ENCODE measurements at places on chromosomes 3 and 15.
A peak's percentile ranks its signal among the peaks of the same experiment; 100 is the strongest.

DNA sequence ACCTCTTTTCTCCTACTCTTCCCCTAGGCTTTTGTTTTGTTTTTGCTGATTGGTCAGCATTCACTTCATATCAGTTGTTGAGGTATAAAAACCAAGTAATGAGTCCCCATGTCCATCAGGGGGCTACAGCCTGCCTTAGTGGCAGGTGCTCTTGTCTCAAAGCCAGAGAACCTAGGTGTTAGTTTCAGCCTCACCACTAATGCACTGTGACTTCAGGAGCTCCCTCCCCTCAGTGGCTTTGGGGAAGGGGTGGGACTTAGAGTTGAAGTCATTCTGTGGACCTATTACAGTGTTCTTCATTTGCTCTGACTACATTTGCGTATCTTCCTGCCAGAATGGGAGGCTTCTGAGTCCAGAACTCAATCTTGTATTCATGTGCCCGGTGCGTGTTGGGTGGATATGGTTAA lies 41.6 kb downstream of the NR2C2 start:
- no peak for DNase-seq

DNA sequence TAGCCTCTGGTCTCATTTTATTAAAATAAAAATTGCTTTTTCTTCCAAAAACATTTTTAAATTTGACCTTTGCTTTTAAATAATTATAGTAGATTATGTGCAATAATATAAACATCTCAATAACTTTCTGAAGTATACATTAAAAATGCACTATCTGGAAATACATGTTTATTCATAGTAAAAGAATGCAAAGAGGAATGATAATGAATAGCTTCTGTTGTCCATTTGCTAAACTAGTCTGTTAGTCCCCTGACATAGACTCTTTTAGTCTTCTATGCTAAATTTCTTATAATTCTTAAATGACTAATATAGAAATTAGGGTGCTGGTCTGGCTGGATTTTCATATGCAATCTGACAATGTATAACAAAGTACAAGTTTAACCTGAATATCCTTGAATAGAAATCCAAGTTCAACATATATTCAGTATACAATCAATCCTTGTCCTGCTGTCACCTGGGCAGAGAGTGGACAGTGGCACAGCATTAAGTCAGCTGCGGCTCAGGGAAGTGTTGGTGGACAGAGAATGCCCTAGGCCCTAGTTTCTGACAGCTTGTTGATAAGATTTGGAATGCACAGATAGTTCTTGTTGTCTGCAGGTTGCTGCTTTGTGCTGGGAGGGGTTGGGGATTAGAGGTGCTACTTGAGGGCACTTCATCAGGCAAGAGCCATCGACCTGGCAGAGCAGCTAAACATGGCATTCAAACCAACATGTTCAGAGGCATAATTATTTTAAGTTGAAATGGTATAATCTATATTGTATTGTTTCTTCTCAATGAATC lies 161.7 kb downstream of the MBNL1 start:
- no peak for DNase-seq

DNA sequence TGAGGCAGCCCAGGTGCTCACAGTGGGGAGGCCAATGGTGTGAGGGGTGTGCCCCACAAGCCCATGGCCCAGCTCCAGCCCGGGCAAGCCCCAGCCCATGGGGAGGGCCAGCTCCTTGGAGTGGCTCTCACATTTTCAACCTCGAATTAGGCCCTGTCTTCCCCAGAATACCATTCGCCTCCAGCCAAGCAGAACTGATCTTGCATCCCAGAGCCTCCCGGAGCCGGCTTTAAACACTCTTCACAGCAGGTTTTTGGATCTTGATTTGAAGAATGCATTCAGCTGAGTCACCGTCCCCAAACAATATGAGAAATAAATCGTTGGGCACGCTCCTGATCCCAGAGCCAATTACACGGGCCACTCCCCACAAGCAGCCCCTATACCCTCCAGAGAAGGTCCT lies 23.7 kb downstream of the TPRA1 start:
- no peak for DNase-seq

DNA sequence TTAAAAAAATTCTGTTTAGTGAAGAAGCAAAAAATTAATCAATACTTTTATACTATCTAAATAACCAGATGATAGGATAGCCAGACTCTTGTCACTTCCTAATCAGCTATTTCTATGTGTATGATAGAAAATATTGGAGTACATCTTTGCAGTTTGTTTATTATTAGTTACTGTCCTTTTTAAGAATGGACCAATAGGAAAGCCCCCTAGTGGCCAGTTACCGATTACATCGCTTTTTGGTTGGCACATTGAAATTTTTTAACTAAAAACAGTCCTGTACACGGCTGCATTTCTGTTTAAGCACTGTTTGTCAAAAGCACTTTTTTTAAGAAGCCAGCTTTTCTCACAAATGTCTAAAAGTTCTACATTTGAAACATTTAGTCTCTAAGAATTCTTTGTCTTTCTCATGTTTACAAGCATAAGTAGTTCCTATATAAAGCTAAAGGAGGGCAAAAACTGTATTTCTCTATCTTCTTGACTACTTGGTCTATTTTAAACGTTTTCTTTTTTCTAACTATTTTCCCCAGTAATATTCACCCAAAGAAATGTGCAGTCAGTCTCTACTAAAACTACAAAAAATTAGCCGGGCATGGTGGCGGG lies 253.2 kb upstream of the LRTM1 start:
- DNase-seq = no peak

DNA sequence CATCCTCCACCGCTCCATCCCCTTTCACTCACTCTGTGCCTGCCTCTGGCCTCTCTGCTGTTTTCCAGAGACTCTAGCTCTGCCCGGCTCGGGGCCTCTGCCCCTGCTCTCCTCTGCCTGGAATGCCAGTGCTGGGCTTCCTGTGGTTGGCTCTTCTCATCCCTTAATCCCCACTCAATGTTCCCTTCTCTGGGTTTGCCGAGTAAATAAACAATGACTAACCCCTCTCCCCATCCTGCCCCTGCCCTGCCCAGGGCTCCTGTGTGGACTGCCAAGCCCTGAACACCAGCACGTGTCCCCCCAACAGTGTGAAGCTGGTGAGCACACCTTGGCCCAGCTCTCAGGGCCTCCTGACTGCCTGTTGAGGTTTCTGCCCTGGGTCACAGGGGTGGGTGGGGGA lies 12.2 kb downstream of the STAB1 start:
- DNase-seq = no peak

DNA sequence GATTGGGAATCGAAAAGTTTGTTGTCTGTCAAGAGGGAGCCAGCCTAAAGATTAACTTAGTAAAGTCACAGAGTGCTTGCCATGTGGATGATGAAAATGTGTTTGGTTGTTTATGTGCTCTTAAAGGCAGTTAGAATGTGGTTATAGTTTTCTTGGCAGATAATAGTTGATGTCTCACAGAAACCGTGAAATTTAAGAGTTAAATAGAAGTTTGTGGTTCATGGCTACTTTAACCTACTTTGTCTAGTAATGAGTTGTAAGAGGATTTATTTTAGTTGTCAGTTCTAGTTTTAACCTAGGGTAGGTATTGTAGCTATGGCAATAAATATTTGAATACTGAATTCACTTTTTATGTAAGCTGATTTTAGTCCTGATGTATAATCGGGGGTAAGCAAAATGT lies 36.4 kb upstream of the EIF3J start:
- DNase-seq = no peak

GRCh38 chr3:42780892-42781700 lies 8.0 kb upstream of the CCDC13 start:
- peak; percentile 10 for DNase-seq

DNA sequence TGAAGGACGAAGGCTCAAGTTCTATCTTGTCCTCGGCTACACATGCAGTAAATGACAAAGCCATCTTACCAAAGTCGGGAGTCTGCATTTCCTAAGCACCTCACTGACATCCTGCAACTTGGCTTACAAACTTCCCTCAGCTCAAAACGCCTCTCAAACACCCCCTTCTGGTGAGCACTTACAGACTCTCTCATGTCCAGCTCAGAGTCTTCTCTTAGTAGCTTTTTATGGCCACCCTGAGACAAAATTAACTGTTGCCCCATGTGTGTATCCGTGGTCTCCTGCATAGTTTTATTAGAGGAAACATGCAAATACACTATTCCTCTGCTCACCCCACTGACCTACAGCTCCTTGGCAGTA lies 819.7 kb downstream of the FHIT start:
- DNase-seq = no peak

GRCh38 chr3:61092870-61093269 lies 158.4 kb downstream of the FHIT start:
- no peak for DNase-seq

GRCh38 chr3:10774129-10774670 lies 41.8 kb upstream of the SLC6A11 start:
- DNase-seq = no peak

DNA sequence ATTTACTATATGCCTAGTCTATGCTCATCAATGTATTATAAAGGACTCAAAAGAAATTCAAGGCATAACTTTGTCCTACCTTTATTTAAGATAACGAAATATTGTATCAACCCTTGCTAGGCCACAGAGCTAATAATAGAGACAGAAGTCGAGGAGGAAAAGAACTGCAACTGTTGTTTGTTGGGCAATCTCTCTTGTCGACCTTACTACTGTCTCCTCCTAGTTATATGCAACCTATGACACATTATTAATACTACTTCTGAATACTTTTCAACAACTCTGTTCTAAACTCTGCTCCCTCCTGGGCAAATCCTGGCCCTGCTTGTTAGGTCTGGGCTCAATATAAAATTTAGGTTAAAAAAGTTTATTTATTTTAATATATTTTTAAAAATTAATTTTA lies 24.6 kb downstream of the SPPL2A start:
- no peak for DNase-seq

DNA sequence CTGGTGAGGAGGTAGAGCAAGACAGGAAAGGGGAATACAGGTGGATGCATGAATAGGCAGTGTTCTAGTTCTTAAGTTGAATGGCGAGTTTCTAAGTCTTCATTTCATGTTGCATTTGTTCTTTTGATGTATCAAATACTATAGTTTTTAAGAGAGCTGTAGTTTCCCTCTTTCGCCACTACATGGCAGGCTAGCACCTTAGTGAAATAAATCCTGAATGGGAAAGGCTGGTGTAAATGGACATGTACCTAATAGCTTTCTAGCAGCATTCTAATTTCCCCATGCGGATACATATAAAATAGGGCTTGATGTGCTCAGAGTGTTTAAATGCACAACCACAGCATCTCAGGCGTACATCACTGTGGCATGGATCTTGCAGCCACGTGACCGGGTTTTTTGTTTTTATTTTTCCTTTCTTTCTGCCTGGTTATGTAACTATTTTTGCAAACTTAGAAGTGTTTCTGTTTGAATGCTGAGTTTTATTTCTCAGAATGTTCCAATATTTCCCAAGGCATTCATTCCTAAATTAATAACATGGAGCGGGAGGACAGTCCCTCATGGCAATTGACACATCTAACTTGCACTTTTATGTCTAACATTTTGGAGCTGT lies 23.5 kb upstream of the CLN6 start:
- peak; percentile 72 for DNase-seq

- no peak for DNase-seq
Observed at GRCh38 chr15:48866141-48866563, 11.8 kb upstream of the EID1 start.

DNA sequence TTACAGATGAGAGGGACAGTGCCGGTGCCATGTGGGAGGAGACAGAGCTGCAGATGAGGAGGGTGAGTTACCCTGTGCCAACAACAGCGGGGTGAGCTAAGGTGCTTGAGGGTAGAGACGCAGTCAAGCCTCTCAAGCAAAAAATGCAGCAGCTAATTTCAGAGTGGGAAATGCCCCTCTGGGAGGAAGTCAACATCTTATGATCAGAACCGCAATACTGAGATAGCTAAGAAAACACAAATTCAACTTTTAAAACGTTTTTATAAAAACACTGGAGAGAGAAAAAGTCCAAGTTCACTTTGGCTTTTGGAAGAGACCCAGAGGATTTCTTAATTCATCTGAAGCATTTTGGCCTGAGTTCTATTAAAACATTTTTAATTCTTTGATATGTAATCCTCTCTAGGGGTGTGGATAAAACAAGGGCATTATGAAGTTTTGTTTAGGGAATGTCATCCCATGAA lies 319.2 kb downstream of the SLC9A9 start:
- no peak for DNase-seq

GRCh38 chr3:172138792-172139507 lies 99.6 kb downstream of the FNDC3B start:
- DNase-seq = peak; percentile 7

DNA sequence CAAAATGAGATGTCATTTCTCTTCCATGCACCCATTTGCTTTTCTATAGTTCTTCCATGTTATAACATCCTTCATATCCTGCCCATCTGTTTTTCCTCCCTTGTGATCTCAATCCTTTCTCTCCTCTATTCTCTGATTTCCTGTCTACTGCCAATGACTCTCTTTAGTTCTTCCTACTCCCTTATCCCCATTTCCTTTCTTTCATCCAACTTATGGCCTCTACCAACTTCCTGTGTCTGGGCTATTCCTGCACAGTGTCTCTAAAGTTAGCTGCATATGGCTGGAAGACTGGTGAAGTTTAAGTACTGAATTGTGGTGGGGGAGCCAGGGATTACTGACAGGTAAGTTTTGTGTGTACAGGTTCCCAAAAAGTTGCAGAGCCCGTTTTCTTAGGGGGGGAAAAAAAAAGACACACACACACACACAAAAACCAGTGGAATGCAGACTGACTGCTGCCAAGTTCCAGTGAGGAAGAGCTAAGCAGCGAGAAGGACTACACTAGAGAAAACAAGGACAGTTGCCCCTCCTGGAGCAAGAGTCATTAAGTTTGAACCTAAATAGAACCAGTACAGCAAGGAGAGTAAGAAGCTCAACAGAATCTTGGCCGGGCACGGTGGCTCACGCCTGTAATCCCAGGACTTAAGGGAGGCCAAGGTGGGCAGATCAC lies 28.8 kb downstream of the XRN1 start:
- no peak for DNase-seq

GRCh38 chr15:74865316-74865715 lies 7.8 kb downstream of the SCAMP2 start:
- no peak for DNase-seq

DNA sequence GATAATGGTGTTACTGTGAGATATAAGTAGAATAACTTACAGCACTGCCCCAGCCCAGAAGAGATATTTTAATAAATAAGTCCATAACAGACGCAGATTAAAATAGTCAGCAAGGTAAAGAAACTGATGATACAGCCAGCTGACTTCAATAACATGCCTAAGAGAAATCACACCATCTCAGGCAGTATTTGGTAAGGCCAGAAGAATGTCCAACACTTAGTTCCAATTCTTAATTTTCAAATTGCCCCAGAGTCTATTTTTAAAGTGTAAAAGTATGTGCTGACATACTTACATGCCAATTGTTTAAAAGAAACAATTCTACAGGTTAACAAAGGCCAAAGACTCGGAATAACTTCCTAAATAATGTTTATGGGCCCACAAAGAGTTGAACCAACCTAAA lies 1.6 kb downstream of the GNB4 start:
- DNase-seq = no peak

GRCh38 chr3:69250014-69250413 lies 127.6 kb upstream of the LMOD3 start:
- peak; percentile 71 for DNase-seq

- peak; percentile 2 for DNase-seq
Observed at GRCh38 chr3:41881233-41881821, 80.6 kb downstream of the ULK4 start.

GRCh38 chr3:60585918-60586317 lies 665.3 kb downstream of the FHIT start:
- DNase-seq = no peak

Data from NCI-H774 (cell line).